ENCODE measurements at places on chromosomes 12 and 14. TPM values are rescaled to one million over a fixed set of nuclear protein-coding genes. Genes with fewer than 3 reads are reported as not detected.

GRCh38 chr14:88775532-88775931 lies 17.2 kb downstream of the EML5 start:
- DNase-seq = no peak

- peak; percentile 65 for DNase-seq
Measured at GRCh38 chr12:57091638-57092528, 3.0 kb downstream of the NAB2 start.

DNA sequence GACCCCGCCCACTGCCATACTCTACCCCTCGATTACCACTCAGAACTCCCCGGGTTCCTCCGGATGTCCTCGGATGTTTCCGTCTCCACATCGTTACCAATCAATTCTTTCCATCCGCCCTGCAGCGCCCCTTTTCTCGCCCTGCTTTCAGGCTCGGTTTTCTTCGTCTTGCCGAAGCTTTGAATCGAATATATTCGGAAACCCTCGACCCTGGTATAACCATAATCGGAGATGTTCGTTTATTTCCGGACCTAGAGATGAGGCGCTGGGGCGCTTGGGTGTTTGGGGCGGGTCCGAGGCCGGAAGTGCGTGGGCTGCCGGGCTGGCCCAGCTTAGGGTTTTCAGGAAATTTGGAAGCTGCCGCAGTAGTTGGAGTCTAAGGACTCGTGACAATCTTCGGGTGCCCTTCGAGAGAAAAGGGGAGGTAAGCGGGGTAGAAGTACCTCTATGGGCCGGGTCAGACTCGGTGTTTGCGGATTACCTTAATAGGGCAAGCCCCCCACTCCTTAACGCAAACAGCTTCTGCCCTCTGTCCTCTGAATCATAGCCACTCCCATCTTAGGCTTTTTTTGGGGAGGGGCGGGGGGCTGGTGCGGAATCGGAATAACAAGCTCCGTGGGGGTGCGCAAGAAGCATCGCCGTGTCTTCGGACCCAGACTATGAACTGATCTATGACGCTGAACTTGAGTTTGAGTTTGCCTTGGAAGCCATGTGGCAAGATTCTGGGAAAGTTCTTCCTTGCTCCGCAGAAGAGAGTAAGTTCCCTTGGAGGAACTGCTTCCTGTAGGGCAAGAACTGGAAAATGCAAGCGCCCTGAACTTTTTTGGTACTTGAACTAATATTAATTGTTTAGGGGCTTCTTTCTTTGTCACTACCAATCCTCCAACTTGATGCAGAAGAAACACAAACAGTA lies at the start of gene C14orf119:
Gene C14orf119, plus strand, starts transcription at position 310 of the 913 bp plus-strand sequence. CDS start 2,154 bp downstream, outside the sequence.
- DNase-seq = peak; percentile 100

DNA sequence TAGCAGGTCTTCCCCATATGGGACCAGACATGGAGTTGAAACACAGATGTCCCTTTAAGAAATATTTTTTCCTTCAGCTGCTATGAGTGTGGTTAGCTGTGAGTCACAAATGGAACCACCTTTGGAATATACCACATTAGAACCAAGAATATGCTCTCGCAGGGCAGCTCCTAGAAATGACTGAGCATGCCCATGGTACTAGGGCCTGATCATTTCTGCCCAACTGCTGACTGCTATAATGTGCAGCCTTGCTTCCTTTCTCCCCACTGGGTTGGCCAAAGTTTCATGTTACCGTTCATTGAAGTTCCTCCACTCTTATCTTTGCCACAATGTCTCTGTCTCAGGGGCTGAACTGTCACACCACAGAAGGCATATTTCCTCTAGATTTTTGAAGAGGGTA lies 1074.6 kb downstream of the FLRT2 start:
- no peak for DNase-seq

- DNase-seq = no peak
Measured at GRCh38 chr14:93713726-93714405, 74.4 kb downstream of the PRIMA1 start.

DNA sequence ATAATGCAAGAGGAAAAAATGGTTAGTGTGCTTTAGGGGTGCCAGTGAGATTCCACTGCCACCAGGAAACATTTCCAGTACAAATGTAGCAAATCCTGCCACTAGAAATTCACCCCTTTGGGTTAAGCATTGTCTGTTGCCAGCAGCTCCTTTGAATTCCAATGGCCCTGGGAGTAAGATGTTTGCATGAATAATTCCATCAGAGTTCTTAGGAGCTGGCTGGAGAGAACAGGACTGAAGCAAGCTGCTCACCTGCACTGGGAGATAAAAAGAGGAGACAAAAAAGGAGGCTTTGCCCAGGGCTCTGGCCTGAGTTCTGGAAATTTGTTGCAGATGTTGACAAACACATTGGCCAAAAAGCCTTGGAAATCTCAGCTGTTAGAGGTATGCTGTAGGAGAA lies 57.6 kb downstream of the HSPB8 start:
- DNase-seq = no peak

- DNase-seq = no peak
Measured at GRCh38 chr14:50667684-50667995, 466 bp downstream of the SAV1 start.

- DNase-seq = no peak
Measured at GRCh38 chr14:22179190-22179589, 409.8 kb downstream of the DAD1 start.

GRCh38 chr12:7091171-7091570 lies 1.1 kb downstream of the C1R start:
- DNase-seq = no peak

GRCh38 chr12:46153268-46153872 lies 115.5 kb downstream of the SLC38A1 start:
- DNase-seq = no peak

DNA sequence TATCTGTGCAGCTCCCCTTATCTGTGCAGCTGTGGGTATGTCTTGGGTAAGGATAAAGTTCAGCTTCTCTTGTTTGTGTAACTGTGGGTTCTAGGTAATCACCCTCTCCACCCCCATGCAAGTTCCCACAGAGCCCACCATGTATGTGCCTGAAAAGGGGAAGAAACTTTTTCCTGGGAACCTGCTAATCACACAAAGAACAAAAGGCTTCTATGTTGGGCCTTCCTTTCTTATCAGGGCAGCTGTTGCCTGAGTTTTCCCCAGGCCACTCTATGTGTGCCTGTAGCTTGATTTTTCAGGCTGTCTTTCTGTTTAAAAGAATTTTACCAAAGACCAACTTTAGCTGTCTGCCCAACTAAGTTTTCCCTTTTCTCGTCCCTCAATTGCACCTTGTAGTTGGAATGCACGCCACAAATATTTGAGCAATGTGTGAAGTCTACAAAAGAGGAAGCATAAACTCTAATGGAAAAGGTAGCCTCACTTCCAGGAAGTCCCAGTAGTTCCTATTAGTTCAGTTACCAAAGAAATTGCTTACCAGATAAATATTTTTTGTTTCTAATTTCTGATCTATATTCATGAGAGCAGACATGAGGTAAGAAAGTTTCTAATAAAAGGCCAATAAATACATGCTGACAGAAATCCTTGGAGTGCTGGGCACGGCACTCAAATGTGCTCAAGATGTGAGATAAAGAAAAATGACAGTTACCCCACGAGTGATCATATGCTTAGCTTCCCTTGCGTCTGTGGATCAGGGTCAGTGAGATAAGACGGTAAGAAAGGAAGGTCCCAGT lies 2.7 kb upstream of the GALC start:
- DNase-seq = no peak

DNA sequence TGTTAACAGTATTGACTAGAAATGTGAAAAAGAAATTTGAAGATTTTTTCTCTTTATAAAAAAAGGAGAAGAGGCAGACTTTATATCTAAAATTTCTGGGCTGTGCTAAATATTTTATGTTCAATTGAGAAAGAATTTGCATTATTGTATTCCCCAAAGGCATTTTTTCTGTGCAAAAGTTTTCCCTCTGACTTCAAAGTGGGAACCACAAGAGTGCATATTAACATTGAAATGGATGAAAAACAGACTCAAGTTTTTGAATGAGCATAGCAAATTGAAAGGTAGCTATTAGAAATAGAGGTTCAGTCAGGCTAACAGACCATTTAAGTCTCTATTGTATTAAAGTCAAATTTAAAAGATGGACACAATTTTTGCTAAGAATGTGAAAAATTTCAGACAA lies 95.2 kb downstream of the RASSF9 start:
- DNase-seq = no peak

- DNase-seq = no peak
Measured at GRCh38 chr14:81162941-81163340, 57.8 kb downstream of the GTF2A1 start.

- no peak for DNase-seq
Measured at GRCh38 chr12:75822416-75822815, 209.2 kb downstream of the PHLDA1 start.

GRCh38 chr12:53198486-53199110 lies 8.5 kb downstream of the ITGB7 start:
- DNase-seq = no peak

DNA sequence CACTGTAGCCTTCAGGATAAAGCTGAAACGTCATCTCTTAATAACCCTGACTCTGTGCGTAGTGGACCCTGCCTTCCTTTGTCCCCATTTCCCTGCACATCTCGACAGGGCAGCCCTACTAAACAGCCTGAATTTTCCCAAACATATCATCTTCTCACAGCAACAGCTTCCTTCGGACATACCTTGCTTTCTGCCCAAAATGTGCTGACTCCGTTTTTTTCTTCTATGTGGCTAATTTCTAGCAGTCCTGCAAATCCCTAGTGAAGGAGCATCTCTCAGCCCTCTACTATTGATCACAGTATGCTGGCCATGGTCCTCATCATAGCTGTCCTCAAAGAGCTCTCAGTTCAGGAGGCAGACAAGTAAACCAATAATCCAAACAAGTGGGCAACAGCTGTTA lies 53.1 kb upstream of the PCED1B start:
- no peak for DNase-seq

GRCh38 chr14:24070285-24071143 lies 848 bp upstream of the CPNE6 start:
- no peak for DNase-seq

- no peak for DNase-seq
Measured at GRCh38 chr12:74988156-74988555, 221.5 kb downstream of the KCNC2 start.

DNA sequence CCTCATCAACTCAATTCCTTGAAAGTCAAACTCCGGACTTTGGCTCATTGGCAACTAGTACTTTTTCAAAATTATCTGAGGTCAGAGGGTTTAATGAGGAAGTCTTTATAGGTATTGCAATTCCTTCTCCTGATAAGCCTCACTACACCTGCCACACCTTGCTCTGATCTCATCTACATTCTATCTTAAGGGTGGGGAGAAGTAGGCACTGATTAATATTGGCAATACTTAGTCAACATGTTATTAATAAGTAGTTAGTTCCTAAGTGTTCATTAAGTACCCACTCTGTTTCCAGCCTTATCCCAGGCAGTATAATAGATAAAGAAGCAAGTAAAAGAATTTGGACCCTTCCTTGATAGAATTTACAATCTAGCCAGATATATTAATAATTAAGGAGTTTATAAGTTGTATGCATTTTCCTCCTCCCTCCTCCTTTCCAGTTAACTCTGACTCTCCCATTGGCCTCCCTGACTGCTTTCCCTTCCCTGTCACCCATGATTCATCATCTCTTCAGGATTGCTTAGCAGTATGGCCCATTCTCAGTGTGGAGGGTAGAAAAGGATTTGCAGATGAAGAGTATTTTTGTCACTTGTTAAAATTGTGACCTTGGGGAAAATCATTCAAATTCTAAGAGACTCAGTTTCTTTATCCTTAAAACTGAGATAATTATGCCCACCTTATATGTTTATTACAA lies 231.0 kb upstream of the ATP2B1 start:
- DNase-seq = no peak

GRCh38 chr12:131437706-131438492 lies 273.0 kb upstream of the SFSWAP start:
- no peak for DNase-seq

DNA sequence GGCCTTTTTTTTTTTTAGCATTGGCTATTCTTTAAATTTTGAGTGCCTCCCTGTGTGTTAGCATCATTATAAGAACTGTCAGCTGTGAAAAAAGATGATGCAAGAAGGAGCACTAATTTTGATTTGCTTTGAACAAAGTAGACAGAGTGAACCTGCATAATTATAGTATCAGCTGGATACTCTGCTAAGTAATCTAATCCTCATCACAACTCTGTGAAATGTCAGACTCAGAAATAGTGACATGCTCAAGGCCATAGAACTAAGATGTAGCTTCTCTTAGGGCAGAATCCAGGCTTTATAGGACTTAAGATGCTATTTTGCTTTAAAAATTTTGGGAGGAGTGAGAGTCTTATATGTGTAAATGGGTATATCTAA lies 31.9 kb downstream of the FBXO34 start:
- no peak for DNase-seq

FBXO33 gene
- total RNA-seq = 6.0 TPM

KLRK1 gene
- total RNA-seq = 0.91 TPM

FAM222A gene
- 16.4 TPM for total RNA-seq

RERG gene
- total RNA-seq = 9.5 TPM

KRT6B gene
- total RNA-seq = not detected

GPR84 gene
- 0.39 TPM for total RNA-seq

CYP27B1 gene
- total RNA-seq = 0.12 TPM

CMKLR1 gene
- 17.9 TPM for total RNA-seq

KERA gene
- total RNA-seq = not detected

MUCL1 gene
- total RNA-seq = not detected

EFCAB11 gene
- total RNA-seq = 4.0 TPM

IL25 gene
- not detected for total RNA-seq

TTC7B gene
- 88.7 TPM for total RNA-seq
